ENCODE measurements at places on chromosomes 5 and 9.

DNA sequence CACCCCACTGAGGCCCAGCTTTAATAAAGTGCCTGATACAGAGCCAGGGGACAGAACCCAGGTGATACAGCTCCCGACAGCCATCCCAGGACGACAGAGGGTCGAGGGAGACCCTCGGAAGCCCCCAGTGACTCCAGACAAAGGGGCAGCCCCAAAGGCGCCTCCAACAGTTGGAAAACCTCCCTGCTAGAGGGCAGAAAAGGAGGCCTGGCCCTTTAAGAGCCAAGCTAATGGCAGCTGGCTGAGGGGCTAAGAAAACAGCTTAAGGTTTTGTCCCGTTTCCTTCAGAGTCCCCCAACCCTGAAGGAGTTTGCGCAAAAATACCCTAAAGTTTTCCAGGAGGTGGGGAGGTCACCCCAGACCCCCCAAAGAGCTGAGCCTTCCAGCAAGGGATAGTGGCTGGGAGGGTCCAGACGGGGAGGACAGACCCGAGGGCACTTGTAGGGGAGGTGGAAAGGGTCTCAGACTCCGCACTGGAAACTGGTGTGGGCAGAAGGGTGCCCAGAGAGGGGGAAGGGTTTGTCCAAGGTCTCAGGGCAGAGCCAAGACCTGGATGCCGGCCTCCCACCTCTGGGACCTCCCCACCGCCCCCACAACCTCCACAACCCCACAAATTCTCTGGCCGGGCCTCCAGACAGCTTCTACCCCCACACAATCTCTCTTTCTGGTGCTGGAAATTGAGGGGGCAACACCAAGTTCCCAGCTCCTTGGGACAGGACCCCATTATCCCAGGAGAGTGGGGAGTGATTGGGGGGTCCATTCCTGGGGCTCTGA, 8.2 kb upstream of the AK1 start:
- peak; percentile 16 for DNase-seq

GRCh38 chr5:10644192-10644591, 80.3 kb downstream of the ANKRD33B start:
- DNase-seq = no peak

GRCh38 chr9:74412236-74412979, 84.7 kb upstream of the RORB start:
- no peak for DNase-seq

DNA sequence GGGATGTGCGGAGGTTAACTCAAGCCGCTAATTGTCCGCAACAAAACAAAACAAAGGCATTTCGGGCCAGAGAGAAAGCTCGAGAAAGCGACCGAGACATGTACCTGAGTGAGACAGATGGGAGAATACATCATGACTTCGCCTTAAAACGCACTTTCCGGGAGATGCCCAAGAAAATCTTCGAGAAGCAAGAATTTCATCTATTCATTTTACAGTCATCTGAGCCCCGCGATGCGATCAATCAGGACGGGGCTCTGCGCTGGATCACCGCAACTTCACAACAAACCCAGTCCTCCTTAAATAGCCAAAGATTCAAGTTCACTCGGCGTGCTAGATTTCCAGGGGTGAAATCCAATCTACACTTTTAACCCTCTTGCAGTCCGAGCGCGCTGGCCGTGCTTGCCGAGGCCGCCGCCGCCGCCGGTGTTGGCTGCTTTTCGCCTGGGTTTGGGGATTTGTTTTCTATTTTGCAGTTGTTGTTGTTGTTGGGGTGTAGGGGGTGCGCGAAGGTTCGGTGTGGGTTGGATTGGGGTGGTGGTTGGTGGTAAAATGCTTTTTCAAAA, 482 bp downstream of the NFIB start:
- peak; percentile 68 for DNase-seq

DNA sequence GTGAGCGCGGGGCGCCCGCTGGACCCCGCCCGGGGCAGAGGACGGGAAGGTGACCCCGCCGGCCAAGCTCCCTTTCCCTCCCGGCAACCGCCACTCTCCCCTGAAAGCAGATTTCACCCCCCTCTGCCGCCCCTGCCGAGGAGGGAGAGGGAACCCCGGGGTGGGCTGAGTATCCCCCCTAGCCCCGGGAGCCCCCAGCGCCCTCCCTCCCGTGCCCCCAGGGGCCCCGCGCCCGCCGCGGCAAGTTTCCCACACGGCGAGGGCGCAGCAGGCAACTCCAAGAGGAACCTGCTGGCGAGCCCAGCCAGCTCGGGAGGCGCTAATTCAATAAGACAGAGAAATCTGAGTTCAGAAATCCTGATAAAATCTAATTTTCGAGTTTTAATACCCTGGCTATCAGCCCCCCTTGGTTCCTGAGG, 1.6 kb downstream of the NTNG2 start:
- DNase-seq = no peak

- no peak for DNase-seq
These were observed 5.7 kb upstream of the BRD3 start for GRCh38 chr9:134073500-134073899.

DNA sequence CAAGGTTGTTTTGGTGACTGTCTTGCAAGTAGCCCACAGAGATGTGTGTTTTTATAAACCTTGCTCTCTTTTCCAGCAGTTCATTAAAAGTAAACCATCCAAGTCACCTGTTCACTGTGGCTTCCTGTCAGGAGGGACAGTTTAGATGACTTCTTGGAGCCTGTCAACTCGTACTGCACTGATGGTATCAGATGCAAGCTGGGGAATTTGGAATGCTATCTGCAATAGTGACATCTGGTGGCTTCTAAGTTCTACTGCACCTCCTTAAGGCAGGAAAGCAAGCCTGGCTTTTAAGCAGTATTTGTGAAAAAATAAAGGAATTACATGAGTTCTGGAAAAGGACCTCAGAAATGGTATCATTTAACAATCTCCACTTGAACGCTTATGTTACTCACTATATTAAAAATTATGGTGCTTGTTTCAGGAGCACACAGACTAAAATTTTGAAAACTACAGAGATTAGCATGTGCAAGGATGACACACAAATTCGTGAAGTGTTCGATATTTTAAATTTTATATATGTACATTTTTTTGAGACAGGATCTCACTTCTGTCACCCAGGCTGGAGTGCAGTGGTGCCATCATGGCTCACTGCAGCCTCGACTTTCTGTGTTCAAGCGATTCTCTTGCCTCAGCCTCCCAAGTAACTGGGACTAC, 164.0 kb downstream of the TTC39B start:
- DNase-seq = peak; percentile 33

DNA sequence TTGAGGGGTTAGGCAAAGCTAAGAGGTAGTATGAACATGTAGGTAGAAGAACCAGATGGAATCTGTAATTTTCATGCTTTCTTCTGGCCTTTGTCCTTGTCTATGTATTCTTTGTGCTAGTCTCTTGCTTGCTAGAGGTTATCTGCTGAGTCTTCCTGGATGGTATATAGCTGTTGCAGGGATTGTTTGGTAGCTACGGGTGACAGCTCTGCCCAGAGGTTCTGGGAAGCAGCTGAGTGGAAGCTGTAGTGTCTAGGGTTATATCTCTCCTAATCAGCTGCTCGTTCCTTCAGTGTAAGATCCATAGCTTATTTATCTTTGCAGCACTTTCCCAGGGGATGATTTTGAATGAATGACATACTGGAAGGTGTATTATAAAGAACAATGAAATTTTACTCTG, 100.3 kb downstream of the ATG10 start:
- DNase-seq = no peak
